ENCODE measurements at places on chromosomes 5 and 9.

DNA sequence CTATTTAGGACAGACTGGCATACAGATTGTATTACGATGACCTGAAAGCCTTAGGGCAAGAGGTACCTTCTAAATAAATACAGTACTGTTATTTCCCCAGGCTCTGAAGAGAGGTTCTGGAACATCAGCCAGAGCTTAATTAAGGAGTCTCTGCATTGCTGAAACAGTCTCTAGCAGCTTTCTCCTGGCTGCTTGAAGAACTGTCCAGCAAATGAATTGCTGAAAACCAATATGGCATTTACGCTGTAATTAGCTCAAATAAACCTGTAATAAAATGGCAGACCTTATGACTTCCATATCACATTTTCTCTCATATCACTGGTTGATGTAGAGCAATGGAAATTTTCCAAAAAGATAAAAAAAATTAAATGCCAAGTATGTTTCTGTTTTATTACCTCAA lies 636.3 kb downstream of the GABRG2 start:
- DNase-seq = no peak

GRCh38 chr9:132730054-132731033 lies 60.1 kb downstream of the GTF3C4 start:
- no peak for DNase-seq

DNA sequence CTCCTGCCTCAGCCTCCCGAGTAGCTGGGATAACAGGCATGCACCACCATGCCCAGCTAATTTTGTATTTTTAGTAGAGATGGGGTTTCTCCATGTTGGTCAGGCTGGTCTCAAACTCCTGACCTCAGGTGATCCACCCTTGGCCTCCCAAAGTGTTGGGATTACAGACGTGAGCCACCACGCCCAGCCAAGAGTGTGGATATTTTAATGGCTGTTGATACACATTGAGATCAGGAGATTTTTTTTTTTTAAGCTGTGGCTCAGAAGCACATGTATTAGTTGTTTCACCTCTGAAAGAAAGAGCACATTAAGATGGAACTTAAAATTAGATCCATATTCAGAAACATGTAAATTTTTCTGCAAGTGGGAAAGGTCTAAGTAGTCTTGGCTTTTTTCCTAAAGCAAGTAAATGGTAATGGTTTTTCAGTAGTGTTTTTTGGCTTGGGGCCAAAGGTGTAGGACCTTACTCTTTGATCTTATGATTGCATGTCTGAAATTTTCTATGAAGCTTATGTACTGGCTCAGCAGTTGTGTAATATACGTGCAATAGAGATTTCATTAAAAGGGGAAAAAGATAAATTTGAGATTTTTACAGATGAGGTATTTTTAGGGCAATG lies 9.9 kb downstream of the RBM27 start:
- no peak for DNase-seq

- no peak for DNase-seq
Measured at GRCh38 chr5:154603953-154604679, 126.1 kb upstream of the HAND1 start.

GRCh38 chr9:78014776-78015175 lies 16.8 kb downstream of the GNAQ start:
- DNase-seq = no peak

- no peak for DNase-seq
Measured at GRCh38 chr5:40399349-40399748, 280.4 kb upstream of the PTGER4 start.

DNA sequence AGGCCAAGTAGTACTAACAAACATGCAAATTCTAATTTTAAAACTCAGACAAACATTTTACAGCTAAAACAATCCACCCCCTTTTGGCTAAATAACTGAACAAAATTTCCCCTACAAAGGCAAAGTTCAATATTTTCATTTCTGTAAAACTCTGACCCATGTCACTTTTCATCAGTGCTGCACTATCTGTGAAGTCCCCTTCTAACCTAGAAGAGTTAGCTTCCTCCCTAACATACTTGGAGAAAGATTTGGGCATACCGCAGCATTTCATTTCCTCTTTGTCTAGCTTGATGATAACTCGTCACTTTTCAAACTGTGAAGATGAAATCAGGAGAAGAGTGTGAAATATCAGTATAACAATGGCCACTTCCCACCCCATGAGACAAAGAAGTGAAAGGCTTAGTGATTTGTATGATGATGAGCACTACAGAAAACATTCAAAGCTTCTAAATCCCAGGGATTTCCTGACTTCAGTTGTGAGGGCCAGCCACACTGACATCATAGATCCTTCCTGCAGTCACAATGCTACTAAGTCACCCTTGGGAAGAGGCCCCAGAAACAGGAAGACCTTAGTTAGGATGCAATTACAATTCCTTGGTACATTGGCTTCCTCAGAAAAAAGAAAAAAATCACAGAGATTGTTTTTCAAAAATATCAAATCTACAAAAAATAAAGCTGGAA lies at the start of gene FAM81B:
Gene FAM81B (plus strand): TSS at position 555 of the 681 bp plus-strand sequence. CDS start 24 bp downstream, at position 579.
- DNase-seq = no peak

DNA sequence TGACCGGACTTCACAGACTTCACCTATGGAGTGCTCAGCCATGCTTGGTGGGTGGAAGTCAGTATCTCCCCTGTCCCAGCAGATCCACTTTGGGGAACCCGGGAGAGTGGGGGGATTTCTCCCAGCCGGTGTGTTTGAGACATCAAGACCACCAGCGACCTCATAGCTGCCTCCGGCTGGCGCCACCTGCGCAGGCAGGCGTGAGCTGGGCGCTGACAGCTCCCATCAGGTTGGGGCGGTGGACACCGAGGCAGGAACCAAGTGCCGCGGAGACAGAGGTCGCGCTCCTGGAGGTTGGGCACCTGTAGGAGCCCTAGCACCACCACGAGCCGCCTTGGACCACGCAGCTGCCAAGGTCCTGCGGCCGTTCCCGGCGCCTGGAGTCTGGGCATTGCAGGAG lies 124.0 kb upstream of the LARP1 start:
- DNase-seq = no peak

- no peak for DNase-seq
Measured at GRCh38 chr5:86968301-86968753, 299.4 kb upstream of the RASA1 start.

DNA sequence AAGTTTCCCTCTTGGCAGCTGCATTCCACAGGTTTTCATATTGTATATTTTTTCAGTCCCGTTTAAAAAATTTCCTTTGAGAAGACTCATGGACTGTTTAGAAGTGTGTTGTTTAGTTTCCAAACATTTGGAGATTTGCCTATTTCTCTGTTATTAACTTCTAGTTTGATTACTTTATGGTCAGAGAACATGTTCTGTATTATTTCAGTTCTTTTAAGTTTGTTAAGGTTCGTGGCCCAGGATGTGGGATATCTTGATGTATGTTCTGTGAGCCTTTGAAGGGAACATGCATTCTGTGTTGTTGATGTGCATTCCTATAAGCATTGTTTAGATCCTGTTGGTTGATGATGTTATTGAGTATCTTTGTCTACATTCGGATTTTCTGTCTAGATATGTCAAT lies 153.6 kb downstream of the CACNA1B start:
- DNase-seq = no peak

DNA sequence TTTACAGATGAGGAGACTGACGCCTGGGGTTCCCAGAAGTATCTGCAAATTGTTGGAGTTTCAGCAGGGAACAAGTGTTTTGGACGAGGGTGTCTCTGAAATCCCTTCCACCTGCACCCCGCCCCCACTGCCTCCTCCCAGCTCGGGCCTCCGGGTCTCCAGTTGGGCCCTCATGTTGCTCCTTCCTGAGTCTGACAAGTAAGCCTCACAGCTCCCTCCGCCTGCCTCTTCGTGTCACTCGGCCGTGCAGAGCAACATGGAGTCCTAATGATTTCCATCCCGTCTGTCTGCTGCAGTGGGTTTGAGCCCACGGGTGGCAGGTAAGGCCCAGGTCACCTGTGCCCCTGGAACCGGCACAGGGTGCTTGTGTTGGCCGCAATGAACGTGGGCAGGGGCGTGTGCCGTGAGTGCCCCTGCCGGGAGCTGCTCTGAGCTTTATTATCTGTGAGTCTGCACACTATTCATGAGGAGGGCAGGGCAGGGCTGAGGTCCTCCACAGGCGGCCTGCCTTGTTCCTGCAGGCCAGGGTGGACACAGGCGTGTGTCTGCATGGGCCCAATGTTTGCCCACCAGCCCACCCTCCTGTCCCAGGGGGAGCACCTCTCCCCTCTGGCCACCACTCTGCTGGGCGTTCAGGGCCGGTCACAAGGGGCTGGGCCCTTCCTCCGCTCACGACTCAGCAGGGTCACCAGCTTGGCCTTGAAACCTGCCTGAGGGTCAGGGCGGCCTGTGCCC lies 6.1 kb downstream of the DOK3 start:
- DNase-seq = no peak

DNA sequence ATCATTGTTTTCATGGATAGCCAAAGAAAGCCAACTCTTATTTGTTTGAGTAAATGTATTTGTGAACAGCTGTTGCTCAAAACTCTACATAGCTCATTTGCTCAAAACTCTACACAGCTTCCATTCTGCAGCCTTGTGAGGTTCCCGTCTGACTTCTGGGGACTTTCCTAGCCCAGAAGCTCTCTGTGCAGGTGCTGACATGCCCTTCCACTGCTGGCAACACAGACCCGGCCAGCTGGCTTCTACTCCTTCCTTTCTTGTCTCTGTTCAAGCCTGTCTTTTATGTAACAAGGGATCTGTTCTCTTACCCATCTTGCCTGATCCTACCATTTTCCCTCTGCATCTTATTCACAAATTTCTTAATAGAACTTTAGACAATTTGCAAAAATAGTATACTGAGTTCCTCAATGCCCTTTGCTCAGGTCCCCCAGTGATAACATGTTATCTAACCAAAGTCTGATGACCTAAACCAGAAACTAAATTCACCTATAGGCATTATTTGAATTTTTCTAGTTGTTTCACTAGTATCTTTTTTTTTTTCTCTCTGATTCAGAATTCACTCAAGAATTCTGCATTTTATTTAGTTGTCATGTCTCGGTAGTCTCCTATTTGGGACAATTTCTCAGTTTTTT lies 556.5 kb upstream of the SEMA6A start:
- DNase-seq = no peak

- DNase-seq = no peak
Measured at GRCh38 chr9:16867576-16868311, 2.7 kb downstream of the BNC2 start.

Measured in forelimb muscle (tissue), 1 donor.